ENCODE measurements at places on chromosomes 12 and 14.

- DNase-seq = no peak
Observed at GRCh38 chr12:4545195-4545594, 6.5 kb downstream of the RAD51AP1 start.

DNA sequence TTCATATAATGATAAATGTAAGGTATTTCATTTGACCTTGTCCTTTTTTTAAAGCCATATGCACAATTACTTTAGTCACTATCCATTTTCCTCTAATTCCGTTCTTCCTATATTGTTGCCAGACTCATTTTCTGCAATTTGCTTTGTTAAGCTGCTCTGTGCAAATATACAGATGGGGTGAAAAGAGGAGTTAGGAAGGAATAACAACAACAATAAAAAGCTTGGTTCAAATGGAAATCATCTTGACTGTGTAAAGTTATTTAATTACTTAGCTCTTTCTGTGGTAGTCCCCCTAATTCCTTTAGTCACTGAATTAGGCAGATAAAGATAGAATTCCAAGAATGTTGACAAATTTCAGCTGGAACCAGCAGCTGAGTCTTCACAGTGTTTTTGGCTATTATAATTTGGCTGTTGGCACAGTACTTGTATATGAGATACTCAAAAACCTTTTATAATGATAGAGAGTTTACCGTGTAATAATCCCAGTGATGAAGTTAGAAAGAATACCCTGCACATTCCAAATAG, 838.0 kb downstream of the RPS29 start:
- no peak for DNase-seq

GRCh38 chr14:89621009-89621421, 204.0 kb upstream of the FOXN3 start:
- DNase-seq = peak; percentile 80

DNA sequence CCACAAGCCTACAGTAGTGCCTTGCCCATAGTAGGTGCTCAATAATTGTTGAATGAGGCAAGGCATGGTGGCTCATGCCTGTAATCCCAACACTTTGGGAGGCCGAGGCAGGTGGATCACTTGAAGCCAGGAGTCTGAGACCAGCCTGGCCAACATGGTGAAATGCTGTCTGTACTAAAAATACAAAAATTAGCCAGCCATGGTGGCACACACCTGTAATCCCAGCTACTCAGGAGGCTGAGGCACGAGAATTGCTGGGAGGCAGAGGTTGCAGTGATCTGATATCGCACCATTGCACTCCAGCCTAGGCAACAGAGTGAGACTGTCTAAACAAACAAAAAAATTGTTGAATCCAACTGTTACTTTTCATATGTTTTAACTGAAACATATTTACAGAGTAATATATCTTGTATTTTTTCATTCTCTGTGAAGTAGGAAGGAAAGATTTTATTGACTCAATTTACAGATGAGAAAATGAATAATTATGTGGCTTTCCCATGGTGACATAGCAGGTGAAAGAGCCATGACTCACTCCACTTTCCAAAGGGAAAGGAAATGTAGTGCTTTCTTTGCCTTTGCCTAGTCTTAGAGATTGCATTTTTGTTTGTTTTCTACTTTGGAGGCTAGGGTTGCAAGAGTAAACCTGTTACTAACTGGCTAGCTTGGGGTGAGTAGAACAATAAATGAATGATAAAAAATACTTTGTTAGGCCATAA, 95.4 kb upstream of the SLC38A4 start:
- DNase-seq = no peak

GRCh38 chr12:106815741-106816140, 41.3 kb downstream of the RIC8B start:
- DNase-seq = no peak

DNA sequence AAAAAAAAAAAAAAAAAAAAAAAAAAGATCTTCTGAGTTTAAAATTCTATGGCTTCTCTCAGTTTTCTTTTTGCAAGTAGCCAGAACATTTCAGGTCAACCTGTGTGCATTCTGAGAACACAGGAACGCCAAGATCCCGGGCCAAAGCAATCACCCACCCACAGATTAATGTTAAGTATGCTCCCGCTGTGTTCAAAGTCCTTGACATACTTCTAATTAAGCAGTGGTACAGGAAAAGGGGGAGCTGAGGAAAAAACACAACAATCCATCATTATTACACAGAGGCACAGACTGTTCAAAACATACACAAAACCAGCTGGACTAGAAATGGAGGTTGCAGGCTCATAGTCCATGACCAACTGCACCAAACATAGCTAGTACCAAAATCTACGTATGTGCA, 2.8 kb downstream of the FBXO21 start:
- no peak for DNase-seq

GRCh38 chr12:109449845-109450532, 27.1 kb downstream of the KCTD10 start:
- DNase-seq = no peak

GRCh38 chr12:74412606-74413230, 124.9 kb upstream of the ATXN7L3B start:
- peak; percentile 11 for DNase-seq

- DNase-seq = no peak
Observed at GRCh38 chr14:98350213-98350612, 921.8 kb downstream of the BCL11B start.

DNA sequence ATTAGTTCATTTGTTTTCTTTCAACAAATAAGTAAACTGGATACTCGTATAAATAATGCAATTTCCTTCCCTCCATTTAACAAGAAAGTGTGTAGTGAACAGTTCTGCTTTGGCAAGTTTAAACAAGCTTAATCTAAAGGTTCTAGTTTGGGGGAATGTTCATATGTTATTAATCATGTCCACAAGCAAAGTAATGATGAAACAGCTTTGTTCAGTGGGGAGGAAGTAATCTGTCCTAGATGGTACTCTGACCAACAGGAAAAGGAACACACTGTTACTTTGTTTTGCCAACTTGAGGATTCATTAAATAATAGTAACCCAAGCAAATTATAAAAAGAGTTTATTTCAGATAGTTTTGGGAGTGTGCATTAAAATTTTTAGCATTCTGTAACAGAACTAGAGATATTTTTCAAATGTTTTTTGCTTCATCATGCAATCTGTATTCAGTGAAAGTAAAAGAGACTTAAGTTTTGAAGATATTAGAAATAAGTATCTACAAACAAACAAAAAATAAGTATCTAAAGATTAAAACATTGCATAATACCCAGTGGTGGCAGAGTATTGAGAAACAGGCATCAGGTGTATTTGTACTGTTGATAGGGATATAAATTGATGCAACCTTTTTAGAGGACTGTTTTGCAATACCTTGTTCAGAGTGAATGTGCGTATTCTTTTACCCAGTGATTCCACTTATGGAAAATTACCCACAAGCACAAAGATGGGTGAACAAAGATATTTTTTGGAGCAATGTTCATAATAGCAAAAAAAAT, 61.1 kb downstream of the RAB35 start:
- DNase-seq = no peak

GRCh38 chr12:52710730-52711129, 7.4 kb upstream of the KRT77 start:
- DNase-seq = no peak

DNA sequence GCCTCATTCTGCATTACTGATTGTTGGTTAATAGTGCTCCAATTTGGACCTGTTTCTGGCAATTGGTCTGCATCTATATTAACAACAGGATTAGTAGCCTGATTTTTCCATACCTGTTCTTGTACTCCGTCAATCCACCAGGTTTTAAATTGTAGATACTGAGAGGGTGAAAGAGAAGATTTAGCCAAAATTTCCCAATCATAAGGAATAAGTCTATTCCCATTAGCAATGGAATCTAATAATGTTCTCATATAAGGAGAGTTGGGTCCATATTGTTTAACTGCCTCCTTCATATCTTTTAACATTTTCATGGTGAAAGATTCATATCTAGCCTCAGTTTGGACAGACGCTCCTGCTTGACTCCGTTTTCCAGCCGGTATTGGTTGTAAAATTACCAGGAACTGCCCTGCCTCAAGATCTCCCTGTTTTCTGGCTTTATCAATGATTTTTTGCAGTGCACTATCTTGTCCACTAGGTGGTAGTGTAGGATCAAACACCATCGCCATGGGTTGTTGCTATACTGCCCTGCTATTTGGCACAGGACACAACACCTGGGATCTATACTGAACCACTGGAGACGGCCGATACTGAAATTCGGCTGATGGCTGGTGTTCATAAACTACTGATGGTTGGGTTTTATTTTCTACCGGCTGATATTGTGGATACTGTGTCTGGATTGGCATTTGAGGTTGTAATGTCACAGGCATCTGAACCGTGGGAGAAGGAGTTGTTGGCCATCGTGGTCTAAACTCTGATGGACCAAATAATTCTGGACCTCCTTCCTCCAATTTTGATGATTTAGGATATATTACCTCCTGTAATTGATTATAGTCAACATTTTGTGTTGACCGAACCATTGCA, 25.2 kb downstream of the DHRS4L2 start:
- DNase-seq = peak; percentile 74

DNA sequence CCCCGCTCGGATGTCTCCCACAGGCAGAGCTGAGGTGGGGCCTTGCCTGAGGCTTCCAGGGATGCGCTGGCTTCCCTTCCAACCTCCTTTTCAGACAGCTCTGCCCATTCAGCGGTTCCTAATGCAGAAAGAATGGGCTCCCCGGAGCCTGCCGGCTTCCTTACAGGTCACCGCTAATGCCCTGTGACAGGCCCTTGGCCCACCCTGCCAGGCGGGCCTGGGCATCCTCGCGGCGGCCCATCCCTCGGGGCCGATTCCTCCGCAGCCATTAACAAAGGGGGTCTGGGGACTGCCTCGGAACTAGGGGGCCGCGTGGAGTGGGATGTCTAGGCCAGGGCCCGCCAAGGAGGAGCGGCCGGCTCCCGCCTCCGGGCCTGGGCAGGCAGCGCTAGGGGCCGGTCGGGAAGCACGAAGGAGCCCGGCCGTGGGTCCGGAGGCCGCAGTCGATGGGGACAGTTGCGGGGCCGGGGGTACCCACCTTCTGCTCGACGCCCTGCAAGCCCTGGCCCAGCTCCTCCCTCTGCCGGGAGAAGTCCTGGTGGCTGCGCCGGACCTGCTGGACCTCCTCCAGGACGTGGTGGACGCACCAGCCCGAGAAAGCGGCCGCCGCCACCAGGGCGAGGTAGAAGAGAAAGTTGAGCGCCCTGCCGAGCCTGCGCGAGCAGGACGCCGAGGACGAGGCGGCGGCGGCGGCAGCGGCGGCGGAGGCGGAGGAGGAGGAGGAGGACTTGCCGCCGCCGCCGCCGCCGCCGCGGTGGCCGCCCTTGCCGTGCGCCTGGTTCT, 738 bp downstream of the CKAP4 start:
- DNase-seq = peak; percentile 38

DNA sequence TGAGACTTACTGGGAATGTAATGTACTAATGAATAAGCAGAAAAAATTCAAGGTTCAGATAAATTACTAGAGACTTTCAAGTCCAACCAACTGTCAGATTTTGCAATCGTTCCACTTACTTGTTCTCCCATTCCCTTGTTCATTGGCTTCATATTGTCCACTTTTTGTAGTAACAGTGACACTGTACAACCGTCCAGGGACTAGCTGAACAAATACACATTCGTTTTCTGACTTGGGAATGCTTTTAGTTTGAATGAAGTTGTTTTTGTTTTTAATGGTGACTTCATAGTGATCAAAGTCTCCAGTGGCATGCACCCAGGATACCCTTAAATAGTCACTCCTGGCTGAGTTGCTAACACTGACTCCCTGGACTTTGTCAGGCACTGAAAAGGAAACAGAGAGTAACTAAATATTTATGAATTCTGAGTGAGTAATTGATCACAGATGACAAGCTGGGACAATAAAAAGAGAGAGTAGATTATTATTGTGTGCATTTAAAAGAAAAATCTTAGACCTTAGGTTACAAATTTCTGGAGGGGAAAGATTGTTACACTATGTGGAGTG, 65.4 kb downstream of the PTPRB start:
- DNase-seq = no peak

DNA sequence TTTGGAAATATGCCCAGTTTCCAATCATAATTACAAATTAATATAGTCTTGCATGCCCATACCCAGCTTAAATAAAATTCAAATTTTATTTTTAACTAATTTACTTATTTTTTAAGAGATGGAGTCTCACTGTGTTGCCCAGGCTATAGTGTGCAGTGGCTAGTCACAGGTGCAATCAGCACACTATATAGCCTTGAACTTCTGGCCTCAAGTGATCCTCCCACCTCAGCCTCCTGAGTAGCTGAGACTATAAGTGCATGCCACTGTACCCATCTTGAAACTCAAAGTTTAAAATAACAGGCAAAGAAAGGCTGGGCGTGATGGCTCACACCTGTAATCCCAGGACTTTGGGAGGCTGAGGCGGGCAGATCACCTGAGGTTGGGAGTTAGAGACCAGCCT, 10.3 kb downstream of the MLH3 start:
- DNase-seq = no peak

DNA sequence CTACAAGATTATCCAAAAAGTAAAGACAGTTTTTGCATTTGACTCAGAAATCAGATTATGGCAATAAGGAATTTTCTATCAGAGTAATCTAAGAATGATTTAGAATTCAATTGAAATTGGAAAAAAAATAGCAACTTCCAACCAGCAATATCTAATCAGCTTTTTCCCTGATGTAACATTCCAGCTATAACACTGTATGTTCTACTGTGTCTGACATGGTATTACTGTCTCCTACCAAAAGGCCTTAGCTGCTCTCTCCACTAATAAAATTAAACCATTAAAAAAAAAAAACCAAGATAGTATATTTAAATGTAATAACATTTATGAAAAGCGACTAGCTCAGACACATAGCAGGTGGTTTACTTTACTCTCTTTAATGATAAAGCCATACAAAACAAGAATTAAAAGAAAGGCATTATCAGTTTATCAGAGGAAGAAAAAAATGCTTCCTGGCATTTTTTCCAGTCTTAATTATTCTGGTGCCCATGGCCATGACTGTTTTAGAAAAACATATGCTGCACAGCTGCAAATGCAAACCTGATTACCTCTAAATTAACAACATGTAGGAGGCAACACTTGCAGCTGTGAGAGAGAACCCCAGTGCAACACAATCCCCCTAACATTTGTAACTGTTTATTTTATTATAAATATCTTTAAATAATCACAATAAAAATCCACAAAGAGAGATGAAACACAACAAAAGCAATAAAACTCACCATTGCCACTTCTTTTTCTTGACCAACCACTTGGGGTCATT, 28.8 kb downstream of the PHLDA1 start:
- no peak for DNase-seq

GRCh38 chr12:124906606-124907261, 7.7 kb downstream of the UBC start:
- DNase-seq = peak; percentile 96

DNA sequence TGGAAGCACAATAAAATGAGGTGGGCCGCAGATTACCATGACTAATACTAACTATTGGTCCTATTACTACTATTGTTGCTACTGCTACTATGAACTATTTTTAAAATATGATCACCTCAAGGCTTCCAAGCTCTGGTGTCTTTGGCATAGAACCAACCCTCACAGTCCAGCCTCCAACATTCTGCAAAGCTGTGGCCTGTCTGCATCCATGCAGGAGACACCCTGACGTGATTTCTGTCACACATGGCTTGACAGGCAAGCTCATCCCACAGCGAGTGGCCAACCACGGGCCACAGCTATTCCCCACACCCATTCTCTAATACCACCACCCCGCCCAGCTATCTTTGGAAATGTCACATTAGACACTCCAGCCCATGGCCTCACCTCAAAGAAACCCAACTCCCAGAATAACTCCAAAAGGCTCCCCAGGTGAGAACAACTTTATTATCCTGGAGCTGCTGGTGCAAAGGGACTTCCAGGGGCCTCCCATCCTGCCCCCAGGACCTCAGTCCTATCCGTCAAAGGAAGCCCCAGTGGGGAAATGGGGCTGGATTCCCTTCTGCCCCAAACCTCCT, 14.4 kb downstream of the ISCU start:
- DNase-seq = no peak

- DNase-seq = no peak
Observed at GRCh38 chr12:39392154-39392925, 50.6 kb downstream of the KIF21A start.
